ENCODE measurements at places on chromosomes 1 and 21.

DNA sequence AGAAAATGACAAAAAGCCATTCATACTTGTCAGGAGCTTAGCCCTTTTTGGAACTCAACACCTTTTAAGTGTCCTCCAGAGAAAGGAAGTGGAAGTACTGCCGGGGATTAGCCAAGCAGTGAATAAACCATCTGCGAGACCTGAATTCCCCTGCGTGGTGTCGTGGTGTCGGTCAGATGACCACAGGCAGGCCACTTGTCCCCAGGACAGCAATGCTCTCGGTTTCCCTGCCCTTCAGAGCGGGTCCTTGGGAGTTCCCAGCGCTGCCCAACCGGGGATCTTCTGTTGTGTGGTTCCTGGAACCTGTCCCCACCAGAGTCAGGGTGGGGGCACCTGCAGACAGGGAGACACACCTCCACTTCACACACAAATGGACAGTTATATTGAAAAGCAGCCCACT, 9.2 kb downstream of the GPR157 start:
- DNase-seq, result no peak

- DNase-seq, result no peak
These were observed 286.0 kb downstream of the ADGRL2 start for GRCh38 chr1:82086739-82087138.

DNA sequence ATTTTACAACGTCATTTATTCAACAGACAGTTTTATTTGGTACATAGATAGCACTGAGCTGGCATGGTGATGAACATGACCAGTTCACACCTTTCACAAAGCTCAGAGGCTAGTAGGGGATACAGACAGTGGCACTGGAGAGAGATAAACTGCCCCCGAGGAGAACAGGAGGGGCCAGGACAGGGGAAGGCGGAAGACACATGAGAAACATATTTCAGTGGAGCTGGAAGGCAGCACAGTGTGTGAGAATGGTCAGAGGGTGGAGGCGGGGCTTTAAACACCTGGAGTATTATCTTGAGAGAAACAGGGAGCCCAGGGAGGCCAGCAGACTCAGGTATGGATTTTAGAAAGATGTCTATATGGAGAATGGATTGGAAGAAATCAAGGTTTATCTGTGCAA, 49.5 kb downstream of the CHML start:
- no peak for DNase-seq

DNA sequence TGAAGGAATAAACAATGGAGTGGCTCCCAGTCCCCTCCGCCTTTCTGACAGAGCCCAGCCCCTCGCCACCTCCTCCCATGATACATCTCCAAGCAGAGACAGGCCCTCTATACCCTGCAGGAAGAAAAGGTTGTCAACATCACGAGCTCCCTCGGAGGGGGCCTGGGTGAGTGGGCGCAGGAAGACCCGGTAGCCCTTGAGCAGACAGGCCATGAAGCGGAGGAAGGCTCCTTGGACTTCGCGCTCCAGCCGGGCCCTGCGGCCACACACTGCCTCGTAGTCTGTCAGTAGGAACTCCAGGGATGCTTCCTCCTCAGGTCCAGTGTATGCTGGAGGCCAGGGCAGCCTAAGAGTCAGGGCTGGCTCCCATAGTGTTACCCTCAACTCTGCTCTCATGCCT, 7.0 kb downstream of the DENND4B start:
- DNase-seq, result no peak

- DNase-seq, result no peak
These were observed 11.0 kb downstream of the GADD45A start for GRCh38 chr1:67695963-67696362.

DNA sequence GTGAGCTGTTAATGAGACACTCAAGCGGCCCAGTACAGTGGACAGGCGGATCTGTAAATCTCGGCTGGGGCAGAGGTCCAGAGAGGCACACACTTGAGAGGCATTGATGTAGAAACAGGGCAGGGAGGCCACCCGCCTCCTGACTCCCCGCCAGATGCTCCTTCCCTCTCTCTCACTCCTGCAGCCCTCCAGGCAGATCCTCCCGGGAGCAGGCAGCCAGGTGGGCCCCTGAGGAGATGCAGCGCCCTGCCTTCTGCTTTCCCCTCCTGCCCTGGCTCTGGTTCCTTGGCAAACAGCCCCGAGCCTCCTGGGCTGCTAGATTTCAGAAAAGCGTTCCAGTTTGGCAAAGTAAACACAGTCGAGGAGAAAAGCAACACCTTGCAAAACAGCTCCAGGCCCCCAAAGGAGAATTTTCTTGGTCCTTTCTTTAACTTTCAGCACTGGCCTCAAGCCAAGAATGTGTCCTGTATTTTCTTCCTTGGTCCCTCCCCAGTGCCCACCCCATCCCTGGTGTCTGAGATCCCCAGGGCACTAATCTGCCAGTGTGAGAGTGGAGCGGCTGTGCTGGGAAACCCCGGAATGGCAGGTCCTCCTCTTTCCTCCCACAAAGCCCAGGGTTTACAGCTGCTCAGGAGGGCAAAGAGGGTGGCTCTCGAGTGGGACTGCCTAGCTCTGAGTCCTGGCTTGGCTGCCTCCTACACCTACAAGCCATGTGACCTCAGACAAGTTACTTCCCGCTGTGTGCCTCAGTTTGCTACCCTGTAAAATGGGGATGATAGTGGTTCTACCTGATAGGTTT, 29.4 kb upstream of the IFNLR1 start:
- DNase-seq, result no peak

DNA sequence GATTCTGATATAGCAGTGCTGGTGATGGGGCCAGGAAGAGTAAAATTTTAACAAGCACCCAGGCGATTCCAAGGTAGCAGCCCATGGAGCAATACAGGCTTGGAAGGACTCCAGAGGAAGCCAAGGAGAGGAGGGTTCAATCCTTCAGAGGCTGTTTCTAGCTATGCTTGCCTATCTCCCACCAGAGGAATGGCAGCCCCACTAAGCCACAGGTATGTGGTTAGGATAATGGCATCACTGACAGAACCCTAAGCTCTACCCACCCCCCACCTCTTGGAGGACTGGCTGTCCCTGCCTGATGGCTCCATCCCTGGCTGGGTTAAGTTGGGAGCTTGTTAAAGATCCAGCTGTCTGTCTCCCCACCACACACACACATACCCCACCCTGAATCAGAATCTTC, 19.3 kb upstream of the PTAFR start:
- no peak for DNase-seq

DNA sequence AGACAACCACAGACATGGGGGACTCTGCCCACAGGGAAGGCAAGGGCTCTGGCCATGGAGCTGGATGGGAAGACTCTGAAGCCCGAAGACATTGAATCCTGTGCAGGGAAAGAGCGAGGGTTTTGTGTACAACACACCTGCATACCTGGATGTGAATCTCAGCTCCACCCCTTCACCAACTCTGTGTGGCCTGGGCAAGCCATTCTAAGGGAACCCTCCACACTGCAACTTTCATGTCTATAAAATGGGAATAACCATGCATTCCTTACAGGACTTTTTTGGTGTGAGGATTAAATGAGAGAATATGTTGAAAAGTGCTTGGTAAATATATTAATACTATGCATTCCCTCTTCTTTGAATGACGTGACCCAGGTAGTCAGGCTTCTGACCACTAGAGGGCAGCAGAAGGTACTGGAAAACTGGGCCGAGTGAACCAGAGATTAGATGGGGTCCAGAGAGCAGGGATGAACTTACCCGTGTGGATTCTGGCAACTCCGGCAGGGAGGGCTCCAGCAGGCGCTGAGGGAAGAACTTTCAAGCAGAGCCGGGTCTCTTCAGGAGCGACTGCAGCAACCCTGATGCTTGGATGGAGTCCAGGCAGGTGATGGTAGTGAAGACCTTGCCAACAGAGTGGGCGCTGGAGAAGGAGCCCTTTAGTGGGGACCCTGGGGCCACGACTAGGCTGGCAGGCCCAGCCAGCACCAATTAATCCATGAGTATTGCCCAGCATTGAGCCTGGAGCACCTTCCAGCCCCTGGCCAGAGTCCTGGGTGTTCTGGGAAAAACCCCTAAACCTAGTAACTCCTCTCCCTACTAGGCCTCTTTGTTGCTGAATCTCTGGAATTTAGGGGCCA, 834 bp upstream of the ELF3 start:
- DNase-seq, result no peak

DNA sequence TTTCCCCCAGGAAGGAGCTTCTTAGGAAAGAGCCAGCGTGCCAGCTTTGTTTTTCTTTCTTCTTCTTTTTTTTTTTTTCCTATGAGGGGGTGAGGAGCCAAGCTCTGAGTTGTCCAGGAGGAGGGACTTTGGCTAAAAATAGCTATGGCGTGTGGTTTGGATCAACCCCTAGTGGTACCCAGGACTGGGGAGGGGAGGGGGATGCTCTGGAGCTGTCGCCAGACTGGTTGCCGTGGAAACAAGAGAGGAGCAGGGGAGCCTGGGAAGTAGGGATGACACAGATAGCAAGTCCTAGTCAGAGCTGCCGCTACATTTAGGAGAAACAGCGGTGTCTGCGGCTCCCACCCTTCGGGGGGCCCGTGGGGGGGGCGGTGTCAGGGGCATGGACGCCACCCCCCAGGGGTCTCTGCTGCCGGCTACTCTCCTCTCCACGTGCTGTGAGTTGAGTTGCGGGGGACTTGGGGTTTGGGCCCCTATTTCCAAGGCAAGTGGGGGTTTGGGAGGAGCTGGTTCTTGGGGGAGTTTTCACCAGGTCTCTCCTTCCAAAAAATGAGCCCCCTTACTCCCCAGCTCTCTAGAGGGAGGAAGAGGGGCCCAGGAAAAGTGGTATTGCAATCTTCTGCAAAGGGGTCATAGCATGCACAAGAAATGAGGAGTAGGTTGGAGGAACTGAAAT, at the start of gene KCNJ9:
Gene KCNJ9, plus strand, starts transcription at position 278 of the 676 bp plus-strand sequence. CDS start 2,493 bp downstream, outside the sequence.
- no peak for DNase-seq

DNA sequence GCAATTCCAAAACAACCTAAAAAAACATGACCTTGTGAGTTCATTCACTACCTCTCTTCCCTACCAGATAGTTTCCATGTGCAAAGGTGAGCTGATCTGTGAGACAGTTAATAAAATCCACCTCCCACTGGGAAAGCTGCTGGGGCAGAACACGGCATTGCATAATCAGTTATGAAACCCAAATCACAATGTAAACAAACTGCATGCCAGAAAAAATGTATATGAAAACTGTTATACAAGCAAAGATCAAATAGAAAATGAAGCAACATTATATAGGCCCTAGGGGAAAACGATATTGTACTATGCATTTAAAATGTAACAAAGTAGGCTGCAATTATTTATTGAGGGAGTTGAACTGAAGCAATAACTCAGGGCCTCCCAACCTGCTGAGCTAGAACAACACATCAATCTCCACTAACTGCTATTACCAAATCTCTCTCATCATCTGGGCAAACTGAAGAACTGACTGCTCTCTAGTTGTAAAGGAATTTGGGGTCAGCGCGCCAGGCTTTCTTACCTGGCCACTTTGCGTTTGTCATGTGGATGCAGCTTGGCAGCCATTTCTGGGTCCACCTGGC, 31.0 kb downstream of the TRIT1 start:
- DNase-seq, result no peak

GRCh38 chr1:91806181-91806768, 79.7 kb downstream of the TGFBR3 start:
- no peak for DNase-seq

GRCh38 chr1:230824919-230825721, 43.2 kb downstream of the C1orf198 start:
- no peak for DNase-seq

GRCh38 chr21:44888581-44889550, 15.4 kb upstream of the PTTG1IP start:
- no peak for DNase-seq

GRCh38 chr1:74728736-74729135, 4.1 kb downstream of the CRYZ start:
- no peak for DNase-seq

GRCh38 chr1:246317332-246318035, 189.6 kb downstream of the SMYD3 start:
- no peak for DNase-seq

GRCh38 chr1:110375490-110375889, 15.3 kb downstream of the SLC16A4 start:
- DNase-seq, result no peak

DNA sequence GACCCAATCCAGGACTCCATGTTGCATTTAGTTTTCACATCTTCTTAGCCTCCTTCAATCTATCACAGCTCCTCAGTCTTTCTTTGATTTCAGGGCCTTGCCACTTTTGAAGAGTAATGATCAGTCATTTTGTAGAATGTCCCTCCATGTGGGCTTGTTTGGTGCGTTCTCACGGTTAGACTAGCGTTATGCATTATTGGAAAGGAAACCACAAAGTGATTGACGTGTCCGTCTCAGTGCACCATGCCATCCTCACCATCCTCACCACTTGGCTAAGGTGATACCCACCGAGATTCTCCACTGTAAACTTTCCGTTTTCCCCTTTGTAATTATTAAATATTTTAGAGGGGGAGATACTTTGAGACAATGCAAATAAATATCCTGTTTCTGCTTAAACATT, 59.6 kb upstream of the OLIG2 start:
- no peak for DNase-seq

GRCh38 chr1:235129774-235130570, 1.3 kb upstream of the TOMM20 start:
- no peak for DNase-seq

DNA sequence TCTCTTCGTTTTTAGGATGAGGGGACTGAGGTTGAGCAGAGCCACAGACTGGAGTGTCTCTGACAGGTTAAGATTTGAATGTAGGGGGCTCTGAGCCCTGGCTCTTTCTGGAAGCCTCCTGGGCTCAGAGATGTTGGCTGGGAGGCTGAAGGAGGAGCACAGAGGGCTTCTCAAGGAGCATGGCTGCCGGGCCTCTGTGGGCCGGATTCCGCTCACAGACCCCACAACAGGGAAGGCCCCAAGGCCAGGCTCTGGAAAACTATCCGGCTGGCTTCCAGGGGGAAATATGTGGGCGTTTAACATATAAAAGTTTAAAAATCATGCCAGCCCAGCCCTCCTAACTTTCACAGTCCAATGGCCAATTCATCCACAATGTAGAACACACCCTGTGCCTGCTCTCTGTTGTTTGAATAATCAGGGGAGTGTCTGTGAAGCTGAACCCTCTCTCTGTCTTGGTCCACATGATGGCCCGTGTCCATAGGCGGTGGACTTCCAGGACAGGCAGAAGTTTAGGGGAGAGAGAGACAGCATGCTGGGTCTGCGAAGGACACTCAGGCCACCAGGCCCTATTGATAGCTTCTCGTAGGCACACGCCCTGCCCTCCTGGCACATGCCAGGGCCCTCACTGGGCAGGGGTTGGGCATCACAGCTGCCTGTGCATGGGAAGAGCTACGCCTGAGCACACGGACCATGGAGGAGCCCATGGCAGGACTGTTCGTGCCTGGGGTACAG, 10.8 kb downstream of the OBSCN start:
- DNase-seq, result no peak

Measured in non-pigmented ciliary epithelial cell (primary cell).